ENCODE measurements at places on chromosomes 11 and 22. TPM values are rescaled to one million over a fixed set of nuclear protein-coding genes. Genes with fewer than 3 reads are reported as not detected.

DNA sequence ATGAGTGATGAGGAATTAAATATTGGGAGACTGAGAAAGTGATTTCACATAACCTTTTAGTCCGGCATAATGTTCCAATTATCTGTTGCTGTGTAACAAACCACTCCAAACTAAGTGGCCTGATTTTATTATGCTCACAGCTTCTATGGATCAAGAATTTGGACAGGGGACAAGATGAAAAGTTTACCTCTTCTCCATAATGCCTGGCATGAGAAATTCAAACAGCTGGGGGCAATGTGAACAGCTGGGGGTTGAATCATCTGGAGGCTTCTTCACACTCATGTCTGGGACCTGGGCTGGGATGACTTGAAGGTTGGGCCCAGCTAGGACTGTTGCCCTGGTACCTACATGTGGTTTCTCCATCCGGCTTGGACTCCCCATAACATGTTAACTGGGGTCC is 99.4 kb upstream of the DRD2 start:
- no peak for DNase-seq

GRCh38 chr11:119375337-119376196 is 5.9 kb downstream of the USP2 start:
- no peak for DNase-seq

Gene ADM
- total RNA-seq, result 0.21 TPM

- DNase-seq, result no peak
These were observed 66.7 kb downstream of the RAB30 start for GRCh38 chr11:83004746-83005556.
